Epithelial cell of proximal tubule (primary cell): ENCODE measurements at places on chromosomes 6 and 20. TPM values are rescaled to one million over a fixed set of nuclear protein-coding genes. Genes with fewer than 3 reads are reported as not detected.

DNA sequence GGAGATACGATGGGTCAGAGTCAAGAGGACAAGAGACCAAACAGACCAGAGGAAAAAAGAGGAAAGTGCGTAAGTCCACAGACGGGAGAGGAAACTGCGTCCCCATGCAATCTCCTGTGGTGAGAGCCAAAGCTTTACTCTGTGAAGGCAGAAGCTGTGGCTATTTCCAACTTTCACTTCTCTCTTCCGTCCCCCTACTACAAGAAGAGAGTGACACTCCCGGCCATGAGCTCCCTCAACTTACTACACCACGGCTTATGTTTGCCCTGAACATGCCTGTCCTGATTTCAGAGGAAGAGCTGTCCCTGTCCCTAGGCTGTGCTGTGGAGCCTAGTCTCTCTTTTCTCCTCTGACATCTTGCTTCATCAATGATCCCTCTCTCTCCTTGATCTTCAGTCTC, 11.5 kb upstream of the SSR1 start:
- DNase-seq, result no peak

GRCh38 chr20:1300083-1300840, 28.7 kb downstream of the SDCBP2 start:
- no peak for DNase-seq

MDC1 gene
- total RNA-seq, result 11.4 and 20.7 TPM in 2 replicates

HSP90AB1 gene
- 1,541 and 1,680 TPM in 2 replicates for total RNA-seq

SFTA2 gene
- 8.2 and 8.7 TPM in 2 replicates for total RNA-seq
